GM23338 (cell line): ENCODE measurements at places on chromosomes 5 and 9. TPM values are rescaled to one million over a fixed set of nuclear protein-coding genes. Genes with fewer than 3 reads are reported as not detected.

DNA sequence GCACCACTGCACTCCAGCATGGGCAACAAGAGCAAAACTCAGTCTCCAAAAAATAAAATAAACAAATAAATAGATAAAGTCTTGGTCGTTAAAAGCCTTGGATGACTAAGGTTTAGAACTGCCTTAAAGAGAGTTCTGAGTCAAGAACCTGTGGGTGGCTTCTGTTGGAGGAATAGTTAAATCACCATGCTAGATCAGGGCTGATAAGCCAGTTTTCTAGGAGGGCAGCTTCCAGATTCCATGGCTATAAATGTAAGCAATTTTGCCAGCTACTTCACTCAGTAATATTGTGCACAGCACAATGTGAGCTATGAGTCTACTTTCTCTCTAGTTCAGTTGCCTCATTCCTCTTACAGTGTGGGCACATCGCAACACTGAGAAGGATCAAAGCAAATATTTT is 242.1 kb upstream of the NUDT12 start:
- DNase-seq, result no peak

DNA sequence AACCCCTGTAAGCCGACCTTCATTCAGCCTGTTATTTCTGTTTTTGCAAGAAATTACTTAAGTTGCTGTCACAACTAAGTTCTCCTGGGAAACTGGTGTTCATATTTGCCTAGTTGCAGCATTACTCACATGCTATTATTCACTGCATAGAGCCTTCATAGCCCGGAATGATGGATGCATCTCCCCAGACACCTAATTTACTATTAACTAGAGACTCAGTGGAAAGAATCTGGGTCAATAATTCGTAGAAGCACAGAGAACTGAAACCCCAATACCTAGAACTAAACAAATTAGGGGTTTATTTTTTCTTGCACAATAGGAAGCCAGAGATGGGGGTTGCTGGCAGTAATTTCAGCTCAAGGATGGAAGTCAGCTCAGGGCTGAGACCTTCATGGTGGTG is 45.7 kb upstream of the FAM170A start:
- no peak for DNase-seq

DNA sequence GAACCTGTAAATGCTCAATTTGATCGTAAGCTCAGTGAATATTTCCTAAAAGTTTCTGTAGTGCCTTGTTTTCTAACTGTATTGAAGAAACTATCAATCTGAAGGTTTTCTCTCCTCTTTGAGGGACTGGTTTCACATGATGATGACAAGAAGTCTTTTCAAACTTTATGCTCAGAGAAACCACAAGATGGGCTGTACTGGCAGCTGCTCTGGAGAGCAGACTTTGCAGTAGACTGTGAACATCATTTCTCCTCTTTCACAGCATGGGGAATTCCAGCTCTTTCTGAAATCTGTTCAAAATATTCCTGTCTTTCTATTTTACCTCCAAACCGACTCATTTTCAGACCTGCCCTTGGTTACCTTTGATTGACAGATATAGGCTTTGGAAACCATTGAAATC is 194.4 kb downstream of the IZUMO3 start:
- no peak for DNase-seq

- peak; percentile 38 for DNase-seq
These were observed 1.0 kb downstream of the TRPC7 start for GRCh38 chr5:136364307-136364706.

DNA sequence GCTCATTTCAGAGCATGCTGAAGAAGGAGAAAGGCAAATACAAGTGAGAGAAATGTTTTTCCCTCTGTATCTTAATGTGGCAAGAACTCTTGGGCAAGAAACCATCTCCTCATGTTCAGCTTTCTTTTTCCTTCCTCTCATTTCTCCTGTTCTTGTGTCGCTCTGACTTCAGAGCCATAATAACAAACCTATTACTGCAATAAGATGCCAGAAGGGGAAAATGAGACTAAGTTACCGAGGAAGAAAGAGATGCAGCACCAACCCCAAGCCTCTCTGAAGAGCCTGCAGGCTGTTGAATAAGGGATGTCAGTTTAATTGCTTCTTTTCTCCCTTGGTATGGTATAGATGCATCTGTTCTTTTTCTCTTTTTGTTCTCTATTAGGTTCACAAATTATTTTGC is 170.1 kb upstream of the GLRA1 start:
- no peak for DNase-seq

DNA sequence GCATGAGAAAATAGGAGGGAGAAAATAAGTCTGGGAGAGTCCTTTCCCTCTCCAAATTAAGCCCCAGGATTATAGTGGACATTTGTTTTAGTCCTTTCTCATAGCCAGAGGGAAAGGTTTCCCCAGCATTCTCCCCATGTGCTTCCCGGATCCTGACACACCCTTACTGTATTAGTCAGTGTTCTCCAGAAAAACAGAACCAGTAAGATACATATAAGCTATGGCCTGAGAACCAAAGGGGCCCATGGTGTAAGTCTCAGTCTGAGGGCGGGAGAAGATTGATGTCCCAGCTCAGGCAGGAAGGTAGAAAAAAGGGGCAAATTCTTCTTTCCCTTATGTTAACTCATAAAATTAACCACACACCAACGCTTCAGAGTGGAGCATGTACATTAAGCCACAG is 25.6 kb upstream of the SPATA31D4 start:
- DNase-seq, result no peak

DNA sequence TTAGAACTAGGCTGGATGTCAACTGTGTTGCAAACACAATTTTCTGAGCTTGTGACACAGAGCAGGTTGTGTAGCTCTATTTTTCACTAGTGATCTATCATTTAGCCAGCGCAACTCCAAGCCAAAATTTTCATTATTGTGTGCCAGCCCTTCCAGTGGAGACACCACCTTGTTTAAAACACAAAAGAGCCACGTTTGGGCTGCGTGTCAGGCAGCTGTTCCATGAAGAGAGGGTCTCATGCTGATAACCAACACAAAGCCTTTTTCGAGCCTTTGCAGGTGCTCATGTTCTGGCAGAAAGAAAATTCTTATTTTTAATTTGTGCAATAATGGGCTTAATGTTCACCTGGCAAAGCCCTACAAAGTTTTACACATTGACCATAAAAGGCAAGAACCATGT is 237.6 kb upstream of the RGMB start:
- DNase-seq, result no peak

Gene CTXN3
- not detected in 2 replicates for total RNA-seq

Gene LPAR1
- 2.9 and 3.8 TPM in 2 replicates for total RNA-seq

DNA sequence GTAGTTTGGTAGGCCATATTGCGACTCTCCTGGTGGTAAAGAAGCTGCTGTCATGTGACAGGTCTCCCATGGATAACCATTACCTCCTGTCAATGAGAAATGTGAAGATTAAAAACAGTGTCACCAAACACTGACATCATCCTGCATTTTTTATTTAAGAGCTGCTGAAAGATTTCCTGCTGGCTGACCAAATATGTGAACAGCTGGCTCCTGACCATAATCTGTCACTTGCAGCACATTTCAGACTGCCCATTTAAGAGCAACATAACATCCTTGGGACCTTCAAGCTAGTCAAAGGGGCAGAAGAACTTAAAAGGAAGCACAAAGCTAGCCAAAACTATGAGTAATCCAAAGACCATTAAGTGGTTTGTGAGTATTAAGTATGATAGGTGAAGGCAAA is 288.0 kb downstream of the IZUMO3 start:
- DNase-seq, result no peak

Gene STING1
- 0.39 TPM in 1 of 2 replicates, not detected in the other for total RNA-seq

- DNase-seq, result no peak
These were observed 65.6 kb upstream of the IRX2 start for GRCh38 chr5:2817031-2817603.

Gene SH3TC2
- 0.04 and 0.17 TPM in 2 replicates for total RNA-seq

GRCh38 chr9:113858282-113858681 is 17.8 kb upstream of the ZNF618 start:
- no peak for DNase-seq
